ENCODE measurements at places on chromosomes 3 and 15. TPM values are rescaled to one million over a fixed set of nuclear protein-coding genes. Genes with fewer than 3 reads are reported as not detected.

DNA sequence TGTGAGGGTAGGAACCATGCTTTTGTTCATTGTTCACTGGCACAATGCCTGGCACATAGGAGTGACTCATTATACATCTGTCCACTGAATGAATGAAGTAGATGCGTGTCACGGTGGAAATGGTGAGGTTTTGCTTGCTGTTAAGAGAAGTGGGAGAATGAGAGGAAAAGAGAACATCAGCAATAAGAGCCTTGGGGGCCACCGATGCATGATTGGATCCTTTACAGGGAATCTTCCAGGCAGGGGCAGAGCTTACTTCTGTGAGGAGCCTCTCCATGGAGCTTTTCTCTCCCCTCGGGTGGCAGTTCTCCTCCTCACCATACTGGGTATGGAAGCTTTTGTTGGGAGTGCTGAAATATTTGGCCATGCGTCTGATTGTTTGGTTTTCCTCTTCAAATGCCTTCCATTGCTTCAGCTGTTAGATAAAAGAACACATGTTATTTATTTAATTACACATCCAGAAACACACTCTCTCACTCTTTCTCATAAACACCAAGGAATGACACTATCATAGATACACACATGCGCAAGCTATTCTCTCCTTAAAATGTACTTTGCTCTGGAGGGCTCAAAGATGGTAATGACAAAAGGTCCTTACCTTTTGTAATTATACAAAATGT lies 78.9 kb upstream of the GSK3B start:
- no peak for DNase-seq

DNA sequence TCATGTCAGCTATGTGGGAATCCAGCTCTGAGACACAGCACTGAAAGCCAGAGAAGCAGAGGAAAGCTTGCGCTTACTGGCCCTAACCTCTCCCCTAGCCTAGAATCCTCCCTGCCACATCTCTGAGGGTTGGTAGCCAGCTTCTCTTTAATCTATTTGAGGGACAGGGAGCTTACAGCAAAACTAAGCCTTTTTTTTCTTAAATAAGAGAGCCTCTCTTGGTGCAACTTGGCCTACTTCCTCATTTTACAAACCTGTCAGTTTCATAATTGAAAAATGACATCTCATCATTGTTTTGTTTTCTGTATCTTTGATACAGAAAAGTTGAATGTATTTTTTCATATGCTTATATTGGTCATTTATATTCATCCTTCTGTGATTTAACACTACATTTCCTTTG lies 193.9 kb downstream of the ZNF621 start:
- DNase-seq = no peak

GRCh38 chr3:148778926-148779325 lies 48.7 kb upstream of the CPB1 start:
- no peak for DNase-seq

GRCh38 chr3:193782276-193782647 lies 189.3 kb downstream of the OPA1 start:
- DNase-seq = no peak

DNA sequence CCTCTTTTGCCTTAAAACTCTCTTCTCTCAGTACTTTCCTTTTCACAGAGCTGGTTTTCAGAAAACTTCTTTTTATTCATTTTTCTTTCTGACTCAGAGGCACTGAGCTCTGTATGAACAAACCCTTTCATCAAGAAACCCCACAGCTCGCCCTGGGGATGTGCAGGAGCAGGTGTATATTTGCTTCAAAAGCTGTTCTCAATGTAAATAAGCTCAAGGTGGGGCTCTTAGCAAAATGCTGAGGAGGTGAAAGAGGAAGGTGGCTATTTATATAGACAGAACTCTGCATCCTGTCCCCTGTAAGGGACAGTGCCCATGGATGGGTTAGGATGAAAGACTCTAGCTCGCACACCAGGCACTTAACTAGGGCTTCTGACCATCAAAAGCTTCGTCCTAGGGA lies 302.0 kb downstream of the WDR72 start:
- DNase-seq = no peak

GRCh38 chr3:143122608-143123352 lies 3.2 kb downstream of the CHST2 start:
- no peak for DNase-seq

DNA sequence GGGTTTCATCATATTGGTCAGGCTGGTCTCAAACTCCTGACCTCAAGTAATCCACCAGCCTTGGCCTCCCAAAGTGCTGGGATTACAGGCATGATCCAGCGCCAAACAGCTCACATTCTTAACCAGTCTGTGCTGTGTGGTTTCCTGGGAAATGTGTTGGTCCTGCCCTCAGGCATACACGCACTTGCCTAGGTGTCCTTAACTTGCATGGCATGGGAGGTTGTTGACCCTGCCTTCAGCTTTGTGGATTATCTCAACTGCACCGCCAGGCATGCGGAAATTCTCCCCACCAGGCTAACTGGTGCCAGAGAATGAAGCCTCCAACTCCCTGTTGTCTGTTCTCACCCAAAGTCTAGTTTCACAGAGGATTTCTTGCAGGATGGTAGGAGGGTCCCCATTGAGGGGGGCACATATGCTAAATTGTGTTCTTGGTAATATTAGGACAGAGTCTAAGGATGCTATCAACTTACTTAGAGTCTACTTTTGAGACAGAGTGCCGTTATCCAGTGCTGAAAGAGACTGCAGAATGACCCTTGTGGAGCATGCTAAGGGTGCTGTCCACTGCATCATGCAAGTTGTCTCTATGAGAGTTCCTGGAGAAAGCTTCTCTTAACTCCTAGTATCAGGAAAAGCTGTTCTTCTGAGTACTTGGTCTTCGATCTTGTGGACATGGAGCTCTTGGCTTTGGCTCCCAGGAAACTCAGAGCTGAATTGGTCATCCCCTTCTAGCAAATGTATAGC lies 61.6 kb upstream of the EIF1B start:
- no peak for DNase-seq

- DNase-seq = no peak
These were observed 123.9 kb downstream of the RSRC1 start for GRCh38 chr3:158233791-158234190.

DNA sequence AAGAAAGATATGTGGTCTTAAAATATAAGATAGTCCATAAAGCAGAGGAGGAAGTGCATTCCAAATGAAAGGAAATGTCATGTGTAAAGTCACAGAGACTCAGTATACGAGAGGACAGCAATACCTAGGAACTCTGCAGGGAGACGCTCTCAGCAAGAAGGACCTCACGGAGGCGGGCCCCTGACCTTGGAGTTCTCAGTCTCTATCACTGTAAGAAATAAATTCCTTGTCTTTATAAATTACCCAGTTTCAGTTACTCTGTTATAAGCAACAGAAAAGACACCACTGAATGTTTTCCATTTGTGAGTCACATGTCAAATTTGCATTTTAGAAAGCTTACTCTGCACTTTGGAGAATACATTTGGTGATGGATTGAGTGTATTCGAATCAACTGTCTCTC lies 140.6 kb downstream of the GBE1 start:
- no peak for DNase-seq

GRCh38 chr3:114646526-114646925 lies 352.7 kb downstream of the TIGIT start:
- no peak for DNase-seq

GRCh38 chr15:73305331-73306211 lies 63.2 kb downstream of the HCN4 start:
- DNase-seq = peak; percentile 63

GRCh38 chr15:57213862-57214261 lies 162.4 kb upstream of the CGNL1 start:
- DNase-seq = peak; percentile 62

- no peak for DNase-seq
These were observed 117.9 kb upstream of the COL8A1 start for GRCh38 chr3:99520513-99520912.

DNA sequence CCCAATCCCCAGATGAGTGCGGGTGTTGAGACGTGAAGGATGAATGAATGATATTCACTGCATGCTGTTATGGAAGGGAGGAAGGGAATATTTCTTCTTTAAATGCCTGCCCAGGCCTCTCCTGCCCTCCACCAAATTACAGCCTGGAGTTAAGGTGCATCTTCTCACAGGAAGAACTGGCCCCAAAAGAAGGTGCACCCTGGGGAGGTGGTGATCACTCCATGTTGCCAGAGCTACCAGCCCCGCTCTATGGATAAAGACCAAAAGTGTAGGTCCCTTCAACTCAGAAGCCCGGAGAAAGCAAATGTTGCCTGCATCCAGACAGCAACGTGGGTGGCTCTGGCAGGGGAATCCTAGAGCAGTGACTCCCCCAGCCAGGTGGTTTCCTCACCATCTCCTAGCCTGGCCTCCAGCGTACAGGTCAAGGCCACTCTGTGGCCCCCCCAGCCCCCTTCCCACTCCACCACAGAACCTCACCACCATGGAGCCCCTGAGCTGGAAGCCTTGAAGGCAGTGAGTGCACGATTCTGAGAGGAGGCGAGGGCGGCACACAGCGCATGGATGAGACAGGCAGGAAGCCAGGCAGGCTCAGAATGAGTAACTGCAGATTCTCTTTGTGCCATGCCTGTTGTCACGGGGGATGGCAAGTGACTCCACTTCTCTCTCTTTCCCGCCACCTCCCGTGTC lies 3.5 kb upstream of the VIPR1 start:
- no peak for DNase-seq

DNA sequence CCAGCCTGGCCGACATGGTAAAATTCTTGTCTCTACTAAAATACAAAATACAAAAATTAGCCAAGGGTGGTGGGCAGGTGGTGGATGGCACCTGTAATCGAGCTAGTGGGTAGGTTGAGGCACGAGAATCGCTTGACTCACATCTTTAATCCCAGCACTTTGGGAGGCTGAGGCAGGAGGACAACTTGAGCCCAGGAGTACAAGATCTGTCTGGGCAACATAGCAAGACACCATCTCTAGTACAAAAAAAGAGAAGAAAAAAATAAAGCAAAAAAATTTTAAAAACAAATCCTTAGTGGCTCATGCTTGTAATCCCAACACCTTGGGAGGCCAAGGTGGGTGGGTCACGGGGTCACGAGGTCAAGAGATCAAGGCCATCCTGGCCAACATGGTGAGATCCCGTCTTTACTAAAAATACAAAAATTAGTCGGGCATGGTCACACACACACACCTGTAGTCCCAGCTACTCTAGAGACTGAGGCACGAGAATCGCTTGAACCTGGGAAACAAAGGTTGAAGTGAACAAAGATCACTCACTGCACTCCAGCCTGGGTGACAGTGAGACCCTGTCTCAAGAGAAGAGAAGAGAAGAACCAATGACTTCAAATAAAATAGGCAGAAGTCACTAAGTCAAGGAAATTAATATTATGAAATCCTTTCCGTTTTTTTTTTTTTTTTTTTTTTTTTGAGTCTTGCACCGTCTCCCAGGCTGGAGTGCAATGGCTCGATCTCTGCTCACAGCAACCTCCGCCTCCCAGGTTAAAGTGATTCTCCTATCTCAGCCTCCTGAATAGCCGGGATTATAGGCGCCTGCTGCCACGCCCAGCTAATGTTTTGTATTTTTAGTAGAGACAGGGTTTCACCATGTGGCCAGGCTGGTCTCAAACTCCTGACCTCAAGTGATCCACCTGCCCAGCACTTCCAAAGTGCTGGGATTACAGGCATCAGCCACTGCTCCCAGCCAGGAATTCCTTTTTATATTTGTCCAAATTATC lies 4.9 kb downstream of the RHOA start:
- DNase-seq = no peak

DNA sequence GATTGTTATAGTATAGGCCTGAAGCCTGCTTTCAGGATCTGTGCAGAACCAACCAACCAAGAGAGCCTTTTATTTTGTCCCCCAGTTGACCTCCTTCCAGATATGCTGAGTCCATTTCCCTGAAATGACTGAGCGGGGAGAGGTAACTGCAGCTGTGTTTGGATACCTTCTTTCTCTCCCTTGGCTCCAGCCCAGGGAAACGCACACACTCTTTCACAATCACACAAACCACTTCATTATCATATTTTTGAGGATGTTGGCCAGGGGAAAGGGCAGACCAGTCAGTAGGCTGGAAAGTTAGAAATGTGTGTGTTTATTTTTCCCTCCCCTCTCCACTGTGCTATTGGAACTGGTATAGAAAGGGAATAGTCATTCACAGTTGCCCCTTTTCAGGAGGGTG lies 417.7 kb upstream of the TBL1XR1 start:
- no peak for DNase-seq

DNA sequence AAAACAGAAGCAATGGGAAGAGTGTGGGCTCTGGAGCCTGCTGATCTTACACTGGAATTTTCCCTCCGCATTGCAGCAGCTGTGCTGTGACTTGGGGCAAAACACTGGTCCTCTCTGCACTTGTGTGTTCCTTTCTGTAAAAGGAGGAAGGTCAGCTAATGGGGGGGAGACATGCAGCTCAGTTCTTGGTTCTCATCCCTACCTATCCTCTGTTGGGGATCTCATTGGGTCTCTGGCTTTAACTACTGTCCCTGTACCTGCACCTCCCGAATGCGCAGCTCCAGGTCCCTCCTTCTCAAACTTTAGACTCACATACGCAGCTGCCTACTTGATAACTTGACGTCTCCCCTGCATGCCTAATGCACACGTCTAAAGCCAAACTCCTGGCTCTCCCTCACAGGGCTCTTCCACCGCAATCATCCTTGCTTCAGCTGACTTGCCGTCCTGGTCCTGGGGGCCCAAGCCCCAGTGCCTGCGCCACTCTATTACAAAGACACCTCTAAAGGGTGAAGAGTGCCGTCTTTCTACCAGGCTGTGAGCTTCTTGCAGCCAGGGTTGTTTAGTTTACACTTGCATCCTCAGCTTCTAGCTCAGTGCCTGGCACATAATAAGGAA lies 5.9 kb upstream of the TMEM44 start:
- no peak for DNase-seq

DNA sequence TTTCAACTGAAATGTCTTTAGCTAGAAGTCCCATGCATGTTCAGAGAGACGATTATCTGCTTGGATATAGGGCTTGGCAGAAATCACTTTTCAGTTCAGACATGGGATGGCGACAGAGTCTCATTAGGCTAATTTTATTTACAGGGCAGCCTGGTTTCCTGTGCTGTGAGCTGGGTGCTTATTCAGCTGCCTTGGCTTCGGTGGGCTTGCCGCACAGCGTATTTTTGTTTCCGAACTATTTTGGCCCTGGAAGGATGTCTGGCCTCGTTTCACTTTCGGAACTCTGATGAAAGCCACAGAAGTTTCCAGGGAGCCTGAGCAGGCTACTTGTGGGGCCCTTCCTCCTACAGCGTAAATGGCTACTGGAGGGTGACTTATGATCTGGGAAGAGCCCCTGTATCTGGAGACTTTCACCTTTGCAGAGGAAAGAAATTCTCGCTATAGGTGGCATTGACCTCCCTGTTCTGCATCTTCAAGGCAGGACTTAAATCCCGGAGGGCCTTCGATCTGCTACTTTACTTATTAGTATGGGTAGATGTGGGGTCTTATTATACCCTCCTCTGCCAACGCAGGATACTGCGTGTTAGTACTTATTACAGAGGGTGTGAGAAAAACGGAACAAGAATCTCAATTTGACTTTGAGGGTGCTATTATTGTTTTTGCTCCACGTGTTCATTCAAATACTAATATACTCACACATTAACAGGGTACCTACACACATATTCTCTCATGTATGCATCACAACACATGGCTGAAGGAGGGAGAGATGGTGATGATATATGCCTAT lies 364.0 kb upstream of the RBMS3 start:
- peak; percentile 53 for DNase-seq

- no peak for DNase-seq
These were observed 59.0 kb downstream of the LYSMD4 start for GRCh38 chr15:99674279-99674678.

The C3orf85 gene
- 16.6 TPM for polyA plus RNA-seq

The MEF2A gene
- 43.2 TPM for polyA plus RNA-seq

The CHRNA3 gene
- 1.3 TPM for polyA plus RNA-seq

The IGDCC3 gene
- polyA plus RNA-seq = 7.7 TPM

The COL6A5 gene
- not detected for polyA plus RNA-seq

The FEZF2 gene
- polyA plus RNA-seq = not detected

The STRIT1 gene
- 1.7 TPM for polyA plus RNA-seq

The CPNE4 gene
- polyA plus RNA-seq = 0.34 TPM

The FAM107A gene
- 3.9 TPM for polyA plus RNA-seq

Data from renal pelvis (tissue), 12 donors.